ENCODE measurements at places on chromosomes 1 and 21.
A peak's percentile ranks its signal among the peaks of the same experiment; 100 is the strongest.

GRCh38 chr1:89903550-89903949, 82.7 kb downstream of the LRRC8D start:
- DNase-seq: no peak

GRCh38 chr1:110634455-110635311, 28.5 kb upstream of the KCNA2 start:
- DNase-seq: peak; percentile 73

DNA sequence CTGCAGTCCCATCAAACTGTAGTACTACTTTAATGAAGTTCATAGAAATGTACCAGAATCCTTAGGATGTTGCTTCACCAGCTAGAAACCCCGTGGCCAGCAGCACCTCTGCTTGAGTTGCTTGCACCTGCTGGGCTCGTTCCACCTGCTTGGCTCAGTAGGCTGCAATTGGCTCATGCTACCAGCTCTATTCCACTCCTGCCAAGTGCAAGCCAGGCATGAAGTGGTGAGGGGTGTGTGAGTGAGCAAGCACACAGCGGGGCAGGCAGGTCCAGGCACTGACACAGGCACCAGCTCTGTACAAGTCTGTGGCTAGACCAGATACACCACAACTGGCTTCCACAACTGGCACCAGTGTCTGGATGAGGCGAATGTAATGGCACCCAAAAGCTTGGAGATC, 209.9 kb downstream of the AMY1C start:
- DNase-seq: no peak

DNA sequence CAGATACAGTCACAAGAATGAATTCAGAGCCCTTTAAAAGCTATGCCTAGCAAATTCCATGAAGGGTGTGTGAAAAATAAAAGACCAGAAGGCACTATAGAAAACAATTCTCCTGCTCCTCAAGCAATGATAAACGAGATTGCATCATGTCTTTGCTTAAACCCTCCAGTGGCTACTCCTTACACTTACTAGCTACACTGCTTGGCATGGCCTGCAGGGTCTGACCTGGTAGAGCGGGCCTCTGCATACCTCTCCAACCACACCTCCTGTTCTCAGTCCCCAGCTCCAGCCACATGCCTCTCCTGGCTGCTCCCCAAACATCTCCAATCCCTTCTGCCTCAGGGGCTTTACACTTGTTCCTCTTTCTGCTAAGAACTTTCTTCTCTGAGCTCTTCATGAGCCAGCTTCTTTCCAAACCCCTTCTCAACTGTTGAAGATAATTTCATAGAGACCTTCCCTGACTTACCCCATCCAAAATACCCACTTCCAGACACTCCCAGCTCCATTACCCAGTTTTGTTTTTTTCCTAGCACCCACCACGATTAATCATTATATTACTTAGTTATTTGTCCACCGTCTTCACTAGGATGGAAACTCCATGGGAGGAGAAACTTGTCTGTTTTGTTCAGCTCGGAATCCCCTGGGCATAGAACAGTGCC, 11.2 kb upstream of the CREG1 start:
- no peak for DNase-seq

DNA sequence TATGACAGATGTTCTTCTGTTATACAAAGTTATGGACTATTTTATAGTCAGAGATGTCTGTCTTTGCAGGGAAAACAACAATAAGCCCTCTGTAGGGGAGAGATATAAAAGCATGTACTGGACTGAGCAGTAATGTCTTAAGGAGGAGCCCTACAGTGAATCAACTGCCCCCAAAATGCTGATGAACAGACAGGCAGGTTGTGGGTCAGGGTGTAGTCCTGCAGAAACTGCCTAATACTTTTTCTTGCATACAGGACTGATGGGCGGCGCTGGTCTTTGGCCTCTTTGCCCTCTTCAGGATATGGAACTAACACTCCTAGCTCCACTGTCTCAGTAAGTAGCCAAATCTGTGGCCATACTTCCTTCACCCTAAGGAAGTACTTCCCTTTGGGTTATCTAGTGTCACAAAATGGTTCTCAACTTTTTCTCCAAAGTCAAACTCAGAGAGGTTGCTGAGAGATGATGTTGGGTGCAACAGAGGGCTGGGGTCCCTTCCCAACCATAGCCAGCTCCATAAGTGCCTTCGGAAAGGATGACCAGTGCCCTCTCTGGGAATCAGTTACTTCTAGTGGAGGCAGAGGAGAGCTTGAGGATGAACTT, 129.8 kb downstream of the PIK3R3 start:
- DNase-seq: no peak

DNA sequence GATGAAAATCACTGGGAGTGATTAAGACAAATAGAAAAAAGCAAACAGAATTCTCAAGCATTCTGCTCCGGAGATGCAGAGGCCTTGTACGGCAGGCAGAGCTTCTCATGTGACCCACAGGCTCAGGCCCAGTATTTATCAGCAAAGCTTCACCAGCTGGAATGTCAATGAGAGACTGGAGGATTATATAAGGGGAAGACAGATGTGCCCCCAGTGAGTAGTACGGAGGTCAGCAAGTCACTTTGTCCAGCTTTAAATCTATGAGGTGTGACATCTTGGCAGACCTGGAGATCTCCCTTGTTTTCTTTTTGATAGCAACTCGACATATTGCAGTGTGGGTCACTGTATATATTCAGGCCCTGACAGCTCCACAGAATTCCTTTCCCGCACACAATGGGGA, 106.8 kb downstream of the HHIPL2 start:
- no peak for DNase-seq

DNA sequence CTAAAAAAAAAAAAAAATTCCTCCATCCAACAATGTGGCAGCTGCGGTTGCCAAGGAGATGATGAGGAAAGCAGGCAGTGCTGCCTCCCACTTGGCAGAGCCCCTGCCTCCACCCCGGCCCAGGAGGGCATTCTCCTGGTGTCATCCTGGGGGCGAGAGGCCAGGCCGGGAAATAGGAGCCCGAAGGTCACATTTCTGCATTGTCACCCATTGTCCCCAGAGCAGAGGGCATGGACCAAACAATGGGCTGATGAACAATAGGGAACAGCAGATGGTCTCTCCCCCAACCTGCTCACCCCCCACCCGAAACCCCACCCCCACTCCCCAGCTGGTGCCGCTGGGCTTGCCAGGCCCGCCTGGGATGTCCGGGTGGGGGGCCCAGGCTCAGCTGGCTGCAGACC, 37.3 kb downstream of the CAMK2N1 start:
- DNase-seq: no peak

Data from activated naive CD4-positive, alpha-beta T cell treated with anti-CD3 and anti-CD28 coated beads, Interleukin-2, amount 10 ng/mL, durations not matched to agents 7 days and 5 days (primary cell).